Activated CD4-positive, alpha-beta T cell treated with anti-CD3 and anti-CD28 coated beads for 36 hours (primary cell): ENCODE measurements at places on chromosomes 4 and X. TPM values are rescaled to one million over a fixed set of nuclear protein-coding genes. Genes with fewer than 3 reads are reported as not detected.

- H3K36me3 ChIP-seq: peaks cover 6% of the 10 kb centered on the region
- H3K27me3 ChIP-seq: no peaks in the 10 kb centered on the region
- no peak overlapping the region for H3K27ac ChIP-seq
- H3K4me1 ChIP-seq: peaks cover 40% of the 10 kb centered on the region
- DNase-seq: peak; percentile 87
These were observed 3.1 kb upstream of the OCIAD2 start for GRCh38 chr4:48909697-48910096.

The PCDH10 gene
- not detected for total RNA-seq

The ERCC6L gene
- total RNA-seq: 11.3 TPM

DNA sequence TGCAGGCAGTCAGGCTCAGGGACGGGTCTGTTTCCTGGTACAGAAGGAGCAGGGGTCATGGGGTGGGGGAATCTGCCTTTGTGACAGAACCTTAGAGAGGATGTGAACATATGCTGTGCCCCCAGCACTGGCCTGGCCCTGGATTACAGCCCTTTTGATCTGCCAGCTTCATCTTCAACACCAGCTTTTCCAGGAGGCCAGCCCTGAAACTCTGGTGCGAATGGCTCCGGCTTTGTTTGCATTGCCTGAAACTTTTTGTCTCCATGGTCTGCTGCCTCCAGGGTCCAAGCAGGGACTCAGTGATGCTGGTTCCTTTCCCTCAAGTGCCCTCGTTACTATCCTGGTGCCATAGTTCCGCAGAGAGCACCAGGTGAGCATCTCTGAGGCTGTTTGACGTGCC, 2.1 kb downstream of the CNGA2 start:
- no peaks in the 10 kb centered on the region for H3K4me1 ChIP-seq
- no peaks in the 10 kb centered on the region for H3K36me3 ChIP-seq
- no peak for DNase-seq
- H3K27ac ChIP-seq: no peak overlapping the region

The HOPX gene
- 83.9 TPM for total RNA-seq

- no peak overlapping the region for H3K27ac ChIP-seq
- DNase-seq: no peak
- H3K4me1 ChIP-seq: no peaks in the 10 kb centered on the region
- no peaks in the 10 kb centered on the region for H3K27me3 ChIP-seq
- no peaks in the 10 kb centered on the region for H3K36me3 ChIP-seq
These were observed 227.9 kb upstream of the ANKRD50 start for GRCh38 chr4:124940387-124940786.

DNA sequence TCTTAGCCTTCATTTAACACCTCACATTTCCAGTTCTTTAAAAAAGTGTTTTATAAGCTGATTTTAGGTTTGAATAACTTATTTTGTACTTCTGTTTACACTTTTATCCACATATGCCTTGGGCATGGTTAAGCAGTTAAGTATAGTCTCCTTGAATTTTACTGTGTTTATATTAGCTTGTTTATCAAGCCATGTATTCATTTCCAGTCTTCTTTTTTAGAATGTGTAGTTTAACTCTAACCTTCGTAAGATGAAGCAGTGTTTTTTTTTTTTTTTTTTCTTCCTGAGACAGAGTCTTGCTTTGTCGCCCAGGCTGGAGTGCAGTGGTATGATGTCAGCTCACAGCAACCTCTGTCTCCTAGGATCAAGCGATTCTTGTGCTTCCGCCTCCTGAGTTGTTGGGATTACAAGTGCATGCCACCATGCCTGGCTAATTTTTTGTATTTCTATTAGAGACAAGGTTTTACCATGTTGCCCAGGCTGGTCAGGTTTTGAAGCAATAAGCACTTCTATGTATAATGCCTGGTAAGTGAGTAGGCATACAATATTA, 42.5 kb downstream of the BMP2K start:
- no peak overlapping the region for H3K27ac ChIP-seq
- no peak for DNase-seq
- H3K27me3 ChIP-seq: no peaks in the 10 kb centered on the region
- H3K36me3 ChIP-seq: peaks cover 1% of the 10 kb centered on the region
- no peak overlapping the region for H3K4me3 ChIP-seq
- H3K4me1 ChIP-seq: peaks cover 12% of the 10 kb centered on the region

DNA sequence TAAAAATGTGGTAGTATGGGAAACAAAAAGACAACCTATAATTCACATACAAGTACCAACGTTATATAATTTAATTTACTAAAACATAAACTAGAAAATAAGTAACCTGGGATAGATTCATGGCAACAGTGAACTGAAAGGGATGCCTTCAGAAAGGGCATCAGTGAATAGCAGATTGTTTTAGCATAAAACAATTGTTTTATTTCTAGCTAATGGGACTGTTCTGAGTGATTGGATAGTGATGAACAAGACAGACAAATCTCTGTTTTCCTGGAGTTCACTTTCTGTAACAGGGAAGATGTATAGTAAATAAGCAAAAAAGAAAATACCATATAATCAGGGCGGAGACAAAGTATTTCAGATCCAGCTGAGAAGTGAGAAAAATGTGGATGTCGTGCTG, 379.1 kb upstream of the SPOCK3 start:
- H3K36me3 ChIP-seq: no peaks in the 10 kb centered on the region
- no peaks in the 10 kb centered on the region for H3K4me1 ChIP-seq
- H3K27ac ChIP-seq: no peak overlapping the region
- no peak for DNase-seq

- no peak overlapping the region for H3K4me3 ChIP-seq
- no peaks in the 10 kb centered on the region for H3K4me1 ChIP-seq
- no peaks in the 10 kb centered on the region for H3K36me3 ChIP-seq
- H3K27me3 ChIP-seq: no peaks in the 10 kb centered on the region
These were observed 332.4 kb downstream of the SLC7A11 start for GRCh38 chr4:137909529-137910309.

DNA sequence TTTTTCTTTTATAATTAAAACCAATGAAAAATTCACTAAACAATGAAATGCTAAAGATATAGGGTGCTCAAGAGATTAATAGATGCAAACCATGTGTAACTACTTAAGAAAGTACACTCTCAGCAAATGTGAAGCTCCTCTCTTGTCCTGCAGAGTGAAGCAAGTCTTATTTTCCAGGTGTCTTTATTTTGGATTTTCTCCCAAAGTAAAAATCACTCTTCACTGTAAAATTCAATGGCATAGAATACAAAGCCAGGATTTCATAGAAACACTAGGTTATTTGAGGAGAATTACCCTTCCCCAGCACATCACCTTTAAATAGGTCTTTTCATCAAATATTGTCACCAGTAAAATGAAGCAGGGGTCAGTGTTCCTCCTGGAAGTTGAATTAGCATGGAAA, 57.0 kb upstream of the GIMD1 start:
- H3K27me3 ChIP-seq: peaks cover 5% of the 10 kb centered on the region
- peaks cover 2% of the 10 kb centered on the region for H3K4me1 ChIP-seq
- no peaks in the 10 kb centered on the region for H3K36me3 ChIP-seq
- no peak overlapping the region for H3K4me3 ChIP-seq
- no peak for DNase-seq
- H3K27ac ChIP-seq: no peak overlapping the region

The SPANXC gene
- not detected for total RNA-seq

GRCh38 chr4:29310252-29310651, 1409.9 kb upstream of the PCDH7 start:
- DNase-seq: no peak
- H3K4me3 ChIP-seq: no peak overlapping the region
- H3K27me3 ChIP-seq: no peaks in the 10 kb centered on the region
- no peak overlapping the region for H3K27ac ChIP-seq
- no peaks in the 10 kb centered on the region for H3K4me1 ChIP-seq
- H3K36me3 ChIP-seq: no peaks in the 10 kb centered on the region

DNA sequence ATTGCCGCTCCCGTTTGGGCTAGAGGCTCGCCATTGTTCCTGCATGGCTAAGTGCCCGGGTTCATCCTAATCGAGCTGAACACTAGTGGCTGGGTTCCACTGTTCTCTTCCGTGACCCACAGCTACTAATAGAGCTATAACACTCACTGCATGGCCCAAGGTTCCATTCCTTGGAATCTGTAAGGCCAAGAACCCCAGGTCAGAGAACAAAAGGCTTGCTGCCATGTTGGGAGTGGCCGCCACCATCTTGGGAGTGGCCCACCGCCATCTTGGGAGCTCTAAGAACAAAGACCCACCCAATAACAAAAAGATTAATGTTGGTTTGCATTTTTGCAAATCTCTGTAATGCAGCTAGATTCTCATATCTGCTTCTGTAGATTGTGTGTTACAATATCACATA, 299.0 kb downstream of the DCHS2 start:
- no peaks in the 10 kb centered on the region for H3K36me3 ChIP-seq
- no peaks in the 10 kb centered on the region for H3K4me1 ChIP-seq
- DNase-seq: no peak
- H3K4me3 ChIP-seq: no peak overlapping the region
- peaks cover 20% of the 10 kb centered on the region for H3K27me3 ChIP-seq
- H3K27ac ChIP-seq: no peak overlapping the region

The FMR1NB gene
- not detected for total RNA-seq

DNA sequence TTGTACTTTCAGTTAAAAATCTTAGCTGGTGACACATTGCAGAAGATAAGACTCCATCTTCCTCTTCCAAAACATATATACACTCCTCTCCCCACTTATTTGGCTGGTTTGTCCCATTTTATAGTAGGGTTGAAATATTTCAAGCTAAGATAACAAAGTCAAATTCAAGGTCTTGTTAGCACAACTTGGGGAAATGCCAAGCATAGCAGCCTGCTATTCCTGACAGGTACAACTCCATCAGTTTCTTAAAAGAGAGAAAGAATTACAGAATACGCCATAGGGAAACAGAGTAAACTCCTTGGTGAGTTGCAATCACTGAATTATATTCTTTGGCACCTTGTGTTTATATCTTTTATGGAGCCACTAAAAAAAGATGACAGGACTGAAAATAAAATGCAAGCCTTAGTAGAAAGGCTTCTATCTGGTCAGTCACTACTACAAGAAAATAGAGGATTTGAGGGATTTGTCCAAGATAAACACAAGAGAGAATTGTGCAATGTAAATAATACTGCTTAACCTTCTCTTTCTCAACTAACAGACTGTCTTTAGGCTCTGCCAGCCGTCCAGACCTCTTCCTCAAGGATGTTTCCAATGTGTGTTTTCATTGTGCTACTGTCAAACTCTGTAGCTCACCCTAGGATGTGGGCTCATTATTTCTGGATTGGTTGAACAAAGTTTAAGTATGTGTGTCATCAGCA, 170.3 kb downstream of the VEGFC start:
- peaks cover 3% of the 10 kb centered on the region for H3K27me3 ChIP-seq
- DNase-seq: no peak
- no peaks in the 10 kb centered on the region for H3K36me3 ChIP-seq
- no peaks in the 10 kb centered on the region for H3K4me1 ChIP-seq
- no peak overlapping the region for H3K27ac ChIP-seq
- H3K4me3 ChIP-seq: no peak overlapping the region

DNA sequence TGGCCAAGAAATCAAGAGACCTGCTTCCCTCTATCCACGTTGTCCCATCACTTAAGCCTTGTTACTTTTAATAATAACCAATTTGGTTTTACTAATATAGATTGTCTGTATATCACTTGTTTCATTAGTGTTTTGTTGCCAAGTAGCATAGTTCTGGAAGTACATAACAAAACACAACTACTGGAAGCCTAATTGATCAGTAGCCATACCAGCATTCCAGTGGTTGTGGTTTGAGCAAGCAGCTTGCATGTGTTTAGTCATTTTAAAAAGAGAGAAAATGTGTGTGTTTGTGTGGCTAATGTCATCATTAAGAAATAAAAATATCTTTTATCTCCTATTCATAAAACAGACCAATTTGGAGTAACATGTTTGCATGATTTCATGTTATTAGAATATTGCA, 70.8 kb downstream of the PTPN13 start:
- H3K4me3 ChIP-seq: no peak overlapping the region
- no peak overlapping the region for H3K27ac ChIP-seq
- no peaks in the 10 kb centered on the region for H3K27me3 ChIP-seq
- DNase-seq: no peak
- no peaks in the 10 kb centered on the region for H3K4me1 ChIP-seq

DNA sequence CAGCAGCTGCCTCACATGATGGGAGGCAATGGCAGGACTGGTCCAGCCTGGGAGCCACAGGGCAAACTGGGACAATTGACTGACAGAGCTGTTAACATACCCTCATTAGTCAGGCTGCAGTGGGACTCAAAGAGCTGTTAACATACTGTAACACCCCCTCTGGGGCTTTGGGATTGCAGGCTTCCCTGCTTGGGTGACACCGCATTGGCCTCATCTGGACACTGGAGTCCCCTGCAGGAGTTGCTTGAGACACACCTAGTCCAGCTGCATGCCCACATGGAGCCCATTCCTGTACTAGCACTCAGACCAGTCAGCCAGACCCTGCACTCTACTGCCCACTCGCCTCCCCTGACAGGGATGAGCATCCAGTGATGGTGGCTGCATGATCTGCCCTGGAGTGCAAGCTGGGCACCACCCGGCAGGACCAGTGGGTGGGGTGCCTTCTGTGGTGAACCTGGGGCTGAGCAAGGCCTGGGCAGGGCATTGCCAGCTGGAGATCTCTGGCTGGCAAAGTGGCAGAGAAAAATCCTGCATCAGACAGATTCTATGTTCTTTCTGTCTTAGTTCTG, 138.8 kb downstream of the DTHD1 start:
- no peak overlapping the region for H3K4me3 ChIP-seq
- no peak overlapping the region for H3K27ac ChIP-seq
- no peak for DNase-seq
- H3K4me1 ChIP-seq: no peaks in the 10 kb centered on the region

- H3K36me3 ChIP-seq: no peaks in the 10 kb centered on the region
- H3K4me1 ChIP-seq: no peaks in the 10 kb centered on the region
- H3K4me3 ChIP-seq: no peak overlapping the region
- H3K27me3 ChIP-seq: no peaks in the 10 kb centered on the region
These were observed 19.8 kb upstream of the CXCL2 start for GRCh38 chr4:74118600-74119338.

The GC gene
- not detected for total RNA-seq

- H3K36me3 ChIP-seq: no peaks in the 10 kb centered on the region
- no peak overlapping the region for H3K4me3 ChIP-seq
- H3K27me3 ChIP-seq: no peaks in the 10 kb centered on the region
- no peaks in the 10 kb centered on the region for H3K4me1 ChIP-seq
- H3K27ac ChIP-seq: no peak overlapping the region
- no peak for DNase-seq
These were observed 618.0 kb downstream of the CCSER1 start for GRCh38 chr4:90745176-90745575.

DNA sequence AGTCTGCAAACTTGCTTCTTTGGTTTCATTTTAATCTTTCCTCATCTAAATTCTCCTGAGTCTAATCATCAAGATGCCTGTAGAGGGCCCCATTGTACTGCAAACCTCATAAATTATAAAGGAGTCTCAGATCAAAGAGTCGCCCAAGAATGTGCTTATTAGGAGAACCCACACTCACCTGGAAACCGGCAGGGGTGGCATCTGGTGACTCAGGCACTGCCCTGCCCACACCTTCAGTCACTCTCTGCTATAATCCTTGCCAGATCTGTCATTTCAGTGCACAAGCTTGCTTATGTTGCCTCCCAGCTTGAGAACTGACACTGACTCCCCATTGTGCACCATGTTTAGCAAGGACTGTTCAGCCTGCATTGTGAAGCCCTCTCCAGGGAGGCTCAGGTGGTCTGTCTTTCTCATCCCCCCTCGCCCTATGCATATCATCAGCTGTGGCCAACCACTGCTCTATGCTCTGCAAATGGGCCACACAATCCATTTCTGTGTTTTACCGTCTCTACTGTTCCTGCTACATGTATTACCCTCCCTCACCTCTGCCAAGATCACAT, 12.4 kb downstream of the EPGN start:
- no peaks in the 10 kb centered on the region for H3K36me3 ChIP-seq
- peaks cover 5% of the 10 kb centered on the region for H3K4me1 ChIP-seq
- H3K27me3 ChIP-seq: peaks cover 2% of the 10 kb centered on the region
- H3K4me3 ChIP-seq: no peak overlapping the region

The PASD1 gene
- not detected for total RNA-seq
